ENCODE measurements at places on chromosomes 7 and 10.

GRCh38 chr7:67448271-67448670, 451.6 kb downstream of the TYW1 start:
- no peak for DNase-seq

- DNase-seq: no peak
Measured at GRCh38 chr10:125815764-125816163, 7.3 kb downstream of the UROS start.

GRCh38 chr7:157544226-157544625, 207.4 kb downstream of the DNAJB6 start:
- no peak for DNase-seq

- DNase-seq: no peak
Measured at GRCh38 chr10:17787087-17787961, 21.8 kb upstream of the MRC1 start.

GRCh38 chr10:69428165-69428564, 11.4 kb upstream of the TACR2 start:
- no peak for DNase-seq

DNA sequence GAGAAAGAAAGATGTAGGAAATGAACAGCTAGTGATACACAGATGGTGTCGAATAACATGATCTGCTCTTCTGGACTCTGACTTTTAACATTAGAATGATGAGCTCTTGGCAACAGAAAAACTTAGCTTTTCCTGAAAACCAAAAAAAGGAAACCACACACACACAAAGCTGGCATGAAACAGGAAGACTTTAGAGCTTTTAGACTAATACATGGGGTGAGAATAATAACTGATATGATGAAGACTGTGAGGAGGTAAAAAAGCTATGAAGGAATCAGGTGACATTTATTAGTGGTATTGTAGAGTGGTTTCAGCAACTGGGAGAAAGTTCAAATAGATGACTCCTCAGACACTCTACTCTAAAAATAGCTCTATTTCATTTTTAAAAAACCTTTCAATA, 491.9 kb downstream of the PARD3 start:
- no peak for DNase-seq

GRCh38 chr10:48503293-48503911, 101.5 kb downstream of the ARHGAP22 start:
- no peak for DNase-seq

- DNase-seq: no peak
Measured at GRCh38 chr10:44386546-44387052, 1.7 kb upstream of the CXCL12 start.

DNA sequence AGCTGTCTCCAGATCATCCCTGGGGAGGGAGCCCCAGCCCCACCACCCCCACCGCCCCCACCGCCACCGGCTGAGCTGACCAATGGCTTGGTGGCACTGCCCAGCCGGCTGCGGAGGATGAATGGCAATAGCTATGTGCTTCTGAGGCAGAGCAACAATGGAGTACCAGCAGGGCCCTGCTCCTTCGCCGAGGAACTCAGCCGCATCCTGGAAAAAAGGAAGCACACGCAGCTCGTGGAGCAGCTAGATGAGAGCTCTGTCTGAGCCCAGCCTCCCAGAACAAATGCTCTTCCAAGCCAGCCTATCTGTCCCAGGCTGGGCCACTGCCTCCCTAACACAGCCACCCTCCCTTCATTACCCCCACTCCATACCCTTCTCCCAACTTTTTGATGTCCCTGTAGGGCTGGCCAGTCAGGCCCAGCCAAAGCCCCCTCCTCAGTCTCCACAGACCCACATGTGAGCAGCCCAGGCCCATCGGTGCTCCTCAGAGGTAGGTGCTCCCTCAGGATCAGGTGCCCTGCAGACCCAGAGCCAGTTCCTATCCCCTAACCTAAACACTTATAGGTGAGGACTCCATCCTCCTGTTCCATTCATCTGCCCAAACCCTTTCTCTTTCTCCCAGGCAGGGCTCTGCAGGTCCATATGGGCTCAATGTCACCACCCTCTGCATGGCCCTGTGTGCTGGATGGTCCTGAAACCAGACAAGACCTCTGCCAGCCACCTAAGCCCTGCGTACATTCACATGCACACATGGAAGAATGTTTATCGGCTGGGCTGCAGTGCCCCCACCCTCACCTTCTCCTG, 3.2 kb downstream of the MRPL43 start:
- no peak for DNase-seq

GRCh38 chr10:21317902-21318301, 207.6 kb downstream of the SKIDA1 start:
- DNase-seq: no peak

GRCh38 chr10:98300526-98301229, 32.7 kb upstream of the LOXL4 start:
- no peak for DNase-seq

DNA sequence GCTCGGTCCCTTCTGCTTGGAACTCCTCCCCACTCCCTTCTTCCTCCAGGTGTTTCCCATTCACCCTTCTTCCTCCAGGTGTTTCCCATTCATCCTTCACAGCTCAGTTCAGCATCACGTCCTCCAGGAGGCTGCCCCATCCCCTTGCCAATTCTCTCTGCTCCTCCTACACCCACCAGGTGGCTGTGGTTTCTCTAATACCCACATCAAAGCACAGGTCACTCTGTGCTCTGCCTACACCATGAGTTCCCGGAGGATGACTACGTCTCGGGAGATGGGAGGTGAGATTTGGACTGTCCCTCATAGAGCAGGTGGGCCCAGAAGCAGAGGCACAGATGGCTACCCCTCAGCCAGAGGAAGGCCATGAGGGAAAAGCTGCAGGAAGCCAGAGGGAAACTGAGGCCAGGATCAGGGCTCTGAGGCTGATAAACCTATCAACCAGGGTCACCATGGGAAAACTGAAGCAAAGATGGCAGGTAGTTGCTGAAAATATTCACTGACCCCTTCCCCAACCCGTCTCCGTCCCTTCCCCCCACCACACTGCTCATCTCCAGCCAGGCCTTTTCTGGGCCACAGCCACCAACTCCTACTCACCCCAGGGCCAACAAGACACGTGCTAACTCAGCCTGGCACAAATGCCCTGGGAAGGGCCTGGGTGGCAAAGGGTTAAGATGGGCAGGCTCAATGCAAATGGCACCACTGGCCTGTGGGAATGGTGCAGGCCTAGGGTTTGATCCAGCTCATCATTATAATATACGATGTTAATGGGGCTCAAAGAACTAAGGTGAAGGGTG, 56.6 kb upstream of the CPXM2 start:
- no peak for DNase-seq

DNA sequence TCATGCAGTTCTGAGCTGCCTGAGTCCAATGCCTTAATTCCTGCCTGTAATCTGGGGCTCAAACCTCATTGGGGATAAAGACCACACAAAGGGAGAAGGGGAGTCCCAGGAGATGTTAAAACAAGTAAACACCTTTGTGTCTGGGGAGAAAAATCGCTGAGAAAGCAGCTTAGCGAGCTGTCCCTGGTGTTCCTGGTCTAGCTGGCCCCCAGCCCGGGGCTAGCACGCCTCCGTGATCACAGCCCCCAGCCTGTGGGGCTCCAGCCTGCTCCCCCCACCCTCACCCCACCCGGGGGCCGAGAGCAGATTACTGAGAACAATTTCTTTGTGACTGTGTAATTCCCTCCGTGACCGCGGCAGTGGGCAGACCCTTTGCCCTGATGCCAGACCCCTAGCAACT, 24.8 kb downstream of the DPCD start:
- DNase-seq: no peak

- DNase-seq: no peak
Measured at GRCh38 chr10:128102480-128103228, 23.6 kb downstream of the MKI67 start.

- no peak for DNase-seq
Measured at GRCh38 chr10:63885156-63885555, 364.0 kb downstream of the REEP3 start.

GRCh38 chr7:112206991-112207592, 597 bp downstream of the ZNF277 start:
- no peak for DNase-seq

DNA sequence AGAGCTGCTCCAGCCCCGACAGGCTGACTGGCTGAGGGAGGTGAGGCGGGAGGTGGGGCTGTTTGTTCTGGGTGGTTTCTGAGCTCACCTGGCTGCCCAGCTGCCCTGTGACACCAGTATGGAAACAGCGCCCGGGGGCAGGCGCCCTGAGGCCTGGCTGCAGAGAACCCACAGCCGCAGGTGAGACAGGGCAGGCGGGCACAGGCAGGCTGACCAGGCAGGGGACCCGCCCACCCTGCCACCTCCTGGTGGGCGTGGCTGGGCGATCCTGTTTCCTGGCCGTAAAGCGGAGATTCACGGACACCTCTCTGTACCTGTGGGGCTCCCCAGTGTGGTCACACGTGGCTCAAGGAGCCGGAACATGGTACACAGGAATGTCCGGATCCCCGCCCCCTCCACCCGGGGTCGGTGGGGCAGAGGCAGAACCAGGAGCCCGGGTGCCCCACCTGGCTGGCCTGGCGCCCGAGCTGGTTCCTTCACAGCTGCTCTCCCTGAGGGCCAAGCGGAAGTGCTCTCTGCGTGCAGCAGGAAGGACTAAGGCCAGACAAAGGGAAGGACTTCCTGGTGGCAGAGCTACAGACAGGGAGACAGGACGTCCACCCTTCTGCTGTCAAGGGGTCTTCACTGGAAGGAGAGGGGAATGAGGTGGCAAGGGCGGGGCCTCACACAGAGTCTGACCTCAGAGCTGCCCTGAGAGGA, 3.9 kb downstream of the MICALL2 start:
- no peak for DNase-seq

DNA sequence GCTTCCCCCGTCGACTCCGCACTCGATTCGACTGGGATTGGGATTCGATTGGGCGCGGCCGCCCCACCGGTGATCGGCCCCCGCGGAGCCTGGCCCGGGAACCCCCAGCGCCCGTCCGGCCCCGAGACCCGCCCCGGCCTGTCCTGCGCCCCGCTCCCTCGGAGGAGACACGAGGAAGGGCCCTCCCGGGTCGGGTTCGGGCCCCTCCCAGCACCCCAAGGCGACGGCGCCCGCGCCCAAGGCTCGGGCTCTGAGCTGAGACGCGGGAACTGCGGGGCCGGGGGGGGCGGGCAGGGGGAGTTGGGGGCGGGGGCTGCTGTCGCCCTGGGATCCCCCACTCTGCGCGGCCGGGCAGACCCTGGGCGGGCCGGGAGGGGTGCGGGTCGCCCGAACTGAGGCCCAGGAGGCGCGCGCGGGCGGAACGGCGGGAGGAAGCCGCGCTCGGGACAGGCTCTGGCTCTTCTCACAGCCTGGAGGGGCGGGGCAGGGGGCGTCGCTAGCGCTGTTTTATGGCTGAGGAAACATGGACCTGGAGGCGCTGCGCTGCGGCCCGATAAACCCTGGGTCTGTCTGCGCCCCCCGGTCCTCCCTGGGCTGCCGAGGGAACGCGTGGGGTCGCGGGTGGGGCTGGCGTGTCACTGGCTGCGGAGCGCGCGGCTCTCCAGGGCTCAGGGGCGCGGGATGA, 1.7 kb upstream of the NKX6-2 start:
- no peak for DNase-seq

DNA sequence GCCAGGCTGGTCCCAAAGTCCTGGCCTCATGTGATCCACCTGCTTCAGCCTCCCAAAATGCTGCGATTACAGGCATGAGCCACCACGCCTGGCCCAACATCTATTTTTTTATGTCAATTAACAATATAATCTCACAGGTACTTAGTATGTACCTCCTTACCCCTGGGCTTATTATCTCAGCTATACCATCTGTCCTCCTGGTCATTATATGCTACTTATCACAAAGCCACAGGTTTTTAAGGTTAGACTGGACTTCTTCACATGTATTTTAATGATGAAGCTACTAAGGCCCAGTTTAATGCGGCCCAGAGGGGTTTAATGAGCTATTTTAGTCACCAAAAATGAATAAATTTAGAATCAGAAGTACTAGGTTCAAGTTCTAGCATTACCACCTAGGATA, 3.4 kb downstream of the NSUN6 start:
- DNase-seq: no peak

DNA sequence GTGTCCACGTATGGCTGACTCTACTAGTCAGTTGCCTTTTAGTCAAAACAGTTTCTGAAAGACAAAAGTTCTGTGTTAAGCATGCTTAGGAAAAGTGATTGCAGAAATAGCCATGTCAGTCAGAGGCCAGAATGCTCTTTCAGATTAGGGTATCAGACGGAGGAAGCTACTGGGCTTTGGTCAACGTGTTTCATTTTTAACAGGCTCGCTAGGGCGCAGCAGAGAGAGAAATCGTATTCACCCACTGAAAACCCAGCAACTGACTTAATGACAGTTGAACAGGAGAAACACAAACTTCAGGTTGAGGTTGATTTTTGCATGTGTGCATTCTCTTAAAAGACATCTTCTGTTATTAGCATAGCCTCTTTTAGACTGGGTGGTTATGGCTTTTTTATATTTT, 322.6 kb upstream of the KIAA1217 start:
- DNase-seq: no peak

DNA sequence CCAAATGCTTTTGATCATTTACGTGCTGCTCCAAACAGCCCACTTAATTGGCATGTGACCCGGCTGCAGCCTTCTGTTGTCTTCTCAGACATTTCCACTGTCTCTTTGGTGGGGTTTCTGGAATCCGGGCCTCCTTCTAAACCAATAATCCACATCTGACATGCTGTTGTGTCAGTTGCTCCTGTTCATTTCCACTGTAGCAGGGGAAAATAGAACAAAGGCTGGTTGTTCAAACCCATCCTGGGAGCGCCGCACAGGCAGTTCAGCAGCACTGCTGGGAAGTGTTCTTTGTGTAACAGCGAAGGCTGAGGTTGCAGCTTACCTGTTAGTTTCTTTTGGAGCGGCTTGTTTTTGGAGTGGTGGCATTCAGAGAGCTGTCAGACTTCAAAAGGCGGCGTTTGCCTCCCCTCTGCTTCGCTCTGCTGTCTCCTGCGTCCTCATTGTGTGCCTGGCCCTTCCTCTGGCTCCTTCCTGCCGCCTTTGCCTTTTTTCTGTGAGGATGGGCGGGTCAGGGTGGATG, 149.4 kb downstream of the SNX10 start:
- no peak for DNase-seq

DNA sequence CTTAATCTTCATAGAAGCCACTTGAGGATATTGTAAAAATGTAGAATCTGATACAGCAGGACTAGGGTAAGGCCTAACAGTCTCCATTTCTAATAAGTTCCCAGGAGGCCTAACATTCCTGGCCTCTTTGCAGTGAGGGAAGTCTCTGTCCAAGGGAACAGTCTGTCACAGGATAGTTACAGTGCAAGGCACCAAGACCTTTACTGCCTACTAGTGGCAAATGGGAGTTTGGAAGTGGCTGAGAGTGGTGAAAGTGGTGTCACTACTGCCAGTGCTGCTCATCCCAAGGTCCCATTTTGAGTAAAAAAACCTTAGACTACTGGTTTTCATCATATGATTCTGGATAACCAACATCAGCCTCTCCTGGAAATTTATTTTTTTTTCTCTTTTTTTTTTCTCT, 619.5 kb upstream of the SEMA3D start:
- no peak for DNase-seq

DNA sequence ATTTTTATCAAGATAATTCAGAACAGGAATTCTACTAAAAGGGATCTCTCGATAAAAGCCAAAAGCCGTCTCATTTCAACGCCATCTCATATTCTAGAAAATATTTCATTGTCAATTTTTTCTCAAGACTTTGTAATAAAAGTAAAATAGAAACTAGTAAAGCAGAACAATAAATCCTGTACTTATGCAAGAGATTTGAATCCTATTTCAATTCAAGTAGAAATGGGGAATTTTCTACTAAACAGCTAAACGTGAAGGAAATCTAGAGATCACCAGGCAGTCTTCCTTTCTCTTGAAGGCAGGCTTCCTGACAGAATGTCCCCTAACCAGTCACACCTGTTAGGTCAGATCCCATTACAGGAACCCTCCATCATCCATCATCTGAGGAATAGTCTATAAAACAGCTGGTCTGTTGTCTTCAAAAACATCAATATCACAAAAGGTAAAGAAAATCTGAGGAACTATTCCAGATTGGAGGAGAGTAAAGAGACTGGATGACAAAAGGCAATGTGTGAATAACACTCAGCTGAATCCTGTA, 23.7 kb downstream of the USP6NL start:
- no peak for DNase-seq

Measured in stimulated activated CD4-positive, alpha-beta T cell treated with anti-CD3 and anti-CD28 coated beads, TNF-alpha, amount 100 ng/mL, for 48 hours (primary cell).